ENCODE measurements at places on chromosomes 2 and 18.

- no peak for DNase-seq
Observed at GRCh38 chr2:3280197-3280596, 97.4 kb downstream of the EIPR1 start.

GRCh38 chr2:146837857-146838256, 1007.0 kb upstream of the ACVR2A start:
- DNase-seq, result no peak

- no peak for DNase-seq
Observed at GRCh38 chr2:127640082-127641072, 5.6 kb upstream of the GPR17 start.

DNA sequence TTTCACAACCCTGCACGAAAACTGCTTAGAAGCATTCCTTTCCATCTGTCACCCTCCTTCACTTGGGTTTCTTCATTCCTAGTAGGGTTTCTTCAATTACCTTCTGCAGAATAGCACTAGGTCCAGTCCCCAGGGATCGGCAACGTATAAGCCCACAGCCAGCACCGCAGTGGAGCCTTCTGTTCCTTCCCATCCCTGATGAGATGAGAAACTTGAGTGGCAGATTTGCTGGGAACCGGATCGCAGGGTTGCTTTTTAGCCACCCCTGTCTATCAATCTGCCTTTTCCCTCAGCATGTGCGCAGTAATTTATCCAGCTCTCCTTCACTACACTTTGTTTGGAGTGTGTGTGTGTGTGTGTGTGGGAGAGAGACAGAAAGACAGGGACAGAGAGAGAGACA, 94.2 kb downstream of the CD8B2 start:
- no peak for DNase-seq

DNA sequence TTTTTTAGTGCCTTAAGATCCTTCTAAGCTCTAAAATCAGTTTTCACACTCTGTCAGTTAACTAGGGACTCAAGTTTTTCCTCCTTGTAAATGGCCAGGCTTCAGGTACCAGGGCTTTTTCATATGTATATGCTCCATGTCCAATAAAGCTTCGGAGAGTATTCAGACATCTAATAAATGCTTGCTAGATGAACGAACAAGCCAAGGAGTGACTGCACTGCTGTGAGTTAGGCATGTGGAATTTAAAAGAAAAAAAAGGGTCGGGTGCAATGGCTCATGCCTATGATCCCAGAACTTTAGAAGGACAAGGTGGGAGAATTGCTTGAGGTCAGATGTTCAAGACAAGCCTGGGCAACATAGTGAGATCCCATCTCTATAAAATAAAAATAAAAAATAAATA, 81.9 kb downstream of the CDH2 start:
- DNase-seq, result no peak

DNA sequence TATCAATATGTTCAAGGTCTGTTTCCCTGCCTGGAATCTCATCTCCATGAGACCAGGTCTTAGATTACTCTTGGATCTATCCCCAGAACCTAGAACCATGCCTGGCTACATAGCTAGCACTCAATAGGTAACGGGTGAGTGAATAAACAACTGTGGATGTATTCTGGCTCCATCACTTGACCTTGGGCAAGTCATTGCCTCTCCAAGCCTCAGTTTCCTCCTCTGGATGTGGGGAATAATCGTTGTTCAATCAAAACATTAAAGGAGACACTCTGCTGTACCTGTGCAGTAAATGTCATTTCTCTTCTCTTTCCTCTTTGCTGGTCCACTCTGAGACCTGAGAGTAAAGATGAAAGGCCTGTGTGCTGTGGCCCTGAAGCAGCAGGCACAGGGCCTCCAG, 121.5 kb upstream of the MYCN start:
- DNase-seq, result no peak

- DNase-seq, result no peak
Observed at GRCh38 chr2:227687189-227687588, 20.6 kb downstream of the SCYGR5 start.

- DNase-seq, result no peak
Observed at GRCh38 chr2:24768013-24768412, 25.2 kb downstream of the PTRHD1 start.

DNA sequence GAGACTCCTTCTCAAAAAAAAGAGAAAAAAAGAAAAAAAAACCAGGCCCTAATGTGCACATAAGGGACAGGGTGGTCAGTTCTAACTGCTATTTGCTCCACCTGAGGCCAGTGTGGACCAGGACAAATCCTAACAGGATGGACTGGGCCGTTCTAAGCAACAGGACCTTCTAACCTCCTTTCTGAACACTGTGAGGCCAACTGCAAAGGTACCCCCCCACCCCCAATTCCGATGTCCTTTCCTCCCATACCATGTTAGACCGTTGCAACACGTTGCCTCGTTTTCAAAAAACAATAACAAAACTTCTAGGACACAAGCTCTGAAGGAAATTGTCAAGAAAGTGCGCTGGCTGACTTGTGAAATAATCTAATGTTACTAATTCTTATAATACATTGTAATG, 1.2 kb downstream of the THAP4 start:
- no peak for DNase-seq

GRCh38 chr2:96265840-96266679, at the start of the genes CIAO1 and TMEM127:
TSS of gene CIAO1 (plus strand) at chr2:96266225. CDS start at chr2:96266351, 126 bp downstream.
TSS of gene TMEM127 (minus strand) at chr2:96265997. CDS start at chr2:96265381, 616 bp downstream.
- peak; percentile 95 for DNase-seq

DNA sequence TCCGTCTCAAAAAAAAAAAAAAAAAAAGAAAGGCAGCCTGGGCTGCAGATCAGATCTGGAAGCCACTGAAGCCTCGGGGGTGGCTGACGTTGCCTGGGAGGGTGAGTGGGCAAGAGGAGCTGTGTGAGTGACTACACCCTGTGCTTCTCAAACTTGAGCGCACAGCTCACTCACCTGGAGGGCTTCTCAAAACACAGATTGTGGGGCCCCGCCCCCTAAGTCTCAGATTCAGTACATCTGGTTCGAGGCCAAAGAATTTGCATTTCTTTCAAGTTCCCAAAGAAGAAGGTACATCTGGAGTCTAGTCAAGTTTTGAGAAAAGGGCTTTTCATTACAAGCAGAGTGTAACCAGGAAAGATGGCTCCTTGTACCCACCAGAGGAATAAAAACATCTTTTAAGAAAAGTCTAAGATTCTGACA, 97.7 kb upstream of the CAB39 start:
- no peak for DNase-seq
